ENCODE measurements at places on chromosomes 1 and 21.

DNA sequence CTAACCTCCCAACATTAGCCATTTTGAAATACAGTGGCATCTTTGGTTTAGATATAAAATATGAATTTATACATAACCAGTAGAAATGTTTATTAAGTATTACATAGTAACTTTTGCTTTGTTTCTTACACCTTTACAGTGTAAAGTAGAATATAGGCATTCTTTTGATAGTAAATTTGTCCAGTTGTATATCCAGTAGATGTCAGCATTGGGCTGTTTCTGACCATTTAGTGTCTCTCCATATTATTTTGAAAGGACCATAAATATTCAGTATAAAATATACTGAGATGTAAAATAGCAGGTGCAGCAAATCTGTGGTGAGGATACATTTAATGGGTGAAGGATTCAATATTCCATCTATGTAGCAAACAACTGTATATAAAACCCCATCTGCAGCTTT is 115.8 kb upstream of the ZRANB2 start:
- peak; percentile 55 for DNase-seq

DNA sequence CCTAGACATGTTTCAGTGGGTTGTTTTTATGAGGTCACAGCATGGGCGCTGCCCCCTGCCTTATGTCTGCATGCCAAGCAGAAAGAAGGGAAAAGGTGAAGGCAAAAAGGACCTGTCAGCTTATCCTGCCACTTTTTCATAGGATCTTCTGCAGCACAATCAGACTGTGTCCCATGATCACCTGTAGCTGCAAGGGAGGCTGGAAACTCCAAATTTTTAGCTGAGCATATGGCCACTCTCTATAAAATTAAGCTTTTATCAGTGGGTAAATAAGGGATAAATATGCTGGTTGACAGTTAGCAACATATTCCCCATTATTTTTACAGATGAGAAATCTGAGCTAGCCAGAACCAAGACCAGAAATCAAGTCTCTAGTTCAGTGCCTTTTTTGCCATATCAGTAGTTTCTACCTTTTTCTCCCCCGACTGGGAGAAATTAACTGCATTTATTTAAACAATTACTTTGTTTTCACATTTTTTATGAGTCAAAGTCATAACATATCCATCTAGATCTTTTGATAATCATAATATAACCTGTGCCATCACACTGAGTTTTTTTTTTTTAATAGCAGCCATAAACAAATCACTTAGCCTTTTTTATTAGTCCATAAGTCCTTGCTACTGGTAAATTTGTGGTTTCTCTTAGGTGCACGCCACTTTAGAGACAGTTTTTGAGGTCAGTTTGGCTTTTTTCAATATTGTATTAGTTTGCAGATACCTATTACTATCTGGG is 307.0 kb downstream of the NFIA start:
- no peak for DNase-seq

DNA sequence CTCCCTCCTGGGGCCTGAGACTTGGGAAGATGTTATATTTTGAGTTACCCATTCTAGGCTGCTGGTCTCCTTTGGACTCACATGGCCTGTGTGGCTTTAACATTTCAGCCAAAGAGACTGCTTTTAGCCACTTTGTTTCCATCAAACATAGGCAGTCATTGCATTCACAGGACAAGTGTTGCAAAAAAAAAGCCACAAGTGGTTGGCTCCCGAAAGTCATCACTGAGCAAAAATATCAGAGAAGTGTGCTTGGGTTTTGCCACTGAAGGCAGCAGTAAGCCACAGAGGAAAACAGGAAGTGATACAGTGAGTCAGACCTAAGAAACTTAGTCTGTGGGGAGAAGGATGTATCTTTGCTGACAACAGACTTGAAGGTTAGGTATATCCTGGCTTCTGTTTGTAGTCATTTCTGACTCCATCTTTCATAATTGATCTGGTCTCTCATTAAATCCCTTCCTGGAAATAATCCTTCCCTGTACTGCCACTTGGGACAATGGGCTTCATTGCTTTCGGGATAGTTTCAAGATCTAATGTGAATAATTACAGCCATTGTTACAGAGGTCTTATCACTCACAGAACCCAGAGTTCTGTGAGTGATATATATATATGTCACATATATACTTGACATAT is 80.9 kb downstream of the COLGALT2 start:
- peak; percentile 94 for DNase-seq

DNA sequence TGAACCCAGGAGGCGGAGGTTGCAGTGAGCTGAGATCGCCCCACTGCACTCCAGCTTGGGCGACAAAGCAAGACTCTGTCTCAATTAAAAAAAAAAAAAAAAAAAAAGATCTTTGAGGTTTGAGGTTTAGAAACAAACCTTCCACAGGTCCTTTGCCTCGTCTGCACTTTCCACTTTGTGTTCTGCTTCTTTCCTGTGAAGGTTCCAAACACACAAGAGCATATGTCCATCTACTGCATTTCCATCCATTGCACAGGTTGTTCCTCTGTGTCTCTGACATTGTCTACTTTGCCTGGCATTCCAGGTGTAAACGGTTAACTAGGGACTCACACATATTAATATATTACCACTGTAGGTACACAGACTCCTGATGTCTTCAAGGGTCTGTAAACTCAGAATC is 40.1 kb downstream of the DSTYK start:
- DNase-seq, result peak; percentile 54

DNA sequence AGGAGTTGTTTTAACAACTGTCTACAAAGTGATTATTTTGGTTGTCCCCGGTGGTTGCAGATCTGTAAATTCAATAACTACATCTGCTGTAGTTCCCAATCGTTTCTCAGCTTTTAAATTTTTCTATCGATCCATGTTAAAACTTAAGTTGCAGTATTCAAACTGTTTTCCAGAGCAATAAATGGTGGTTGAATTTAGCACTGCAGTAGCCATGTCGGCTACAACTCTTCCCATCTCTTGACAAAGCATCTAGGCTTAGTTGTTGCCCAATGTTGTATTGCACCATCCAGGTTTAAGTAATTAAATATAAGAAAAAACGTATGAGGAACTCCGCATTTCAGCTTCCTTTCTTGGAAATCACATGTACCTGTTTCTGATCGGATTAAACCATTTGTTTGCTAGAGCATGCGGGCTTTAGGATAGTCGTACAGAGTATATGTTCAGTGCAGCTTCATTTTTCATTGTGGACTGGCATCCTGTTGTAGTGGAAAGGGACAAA is 996 bp downstream of the CNIH4 start:
- DNase-seq, result peak; percentile 80

DNA sequence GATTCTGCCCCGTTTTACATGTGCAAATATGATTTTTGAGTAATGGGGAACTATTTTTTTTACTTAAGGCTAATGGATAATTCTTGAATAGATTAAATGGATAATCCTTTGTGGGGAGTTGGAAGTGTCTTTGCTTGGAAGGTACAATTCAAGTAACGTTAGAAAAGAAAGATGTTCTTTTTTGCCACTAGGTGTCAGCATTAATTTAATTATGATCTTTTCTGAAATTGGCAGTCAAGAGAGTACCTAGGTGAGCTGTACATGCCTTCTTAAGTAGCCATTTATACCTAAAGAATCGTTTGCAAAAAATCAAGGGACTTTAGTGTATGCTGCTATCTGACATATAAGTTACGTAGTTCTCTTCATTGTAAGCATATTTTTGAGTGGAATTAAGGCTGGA is 2.2 kb downstream of the FBXO28 start:
- DNase-seq, result peak; percentile 86

DNA sequence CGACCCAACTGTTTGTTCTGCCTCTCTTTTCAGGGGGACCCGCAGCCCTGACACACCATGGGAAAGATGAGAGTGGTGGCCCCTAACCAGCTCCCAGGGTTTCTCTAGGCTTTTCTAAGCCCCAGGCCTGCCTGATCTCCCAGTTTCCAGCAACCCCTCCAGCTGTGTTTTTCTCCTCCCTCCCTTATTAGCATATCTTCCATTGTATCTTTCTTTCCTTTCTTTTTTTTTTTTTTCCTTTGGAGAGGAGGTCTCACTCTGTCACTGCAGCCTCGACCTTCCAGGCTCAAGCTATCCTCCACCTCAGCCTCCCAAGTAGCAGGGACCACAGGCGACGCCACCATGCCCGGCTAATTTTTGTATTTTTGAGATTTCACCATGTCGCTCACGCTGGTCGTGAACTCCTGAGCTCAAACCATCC is 1.8 kb upstream of the CERS2 start:
- DNase-seq, result peak; percentile 82

GRCh38 chr1:246827396-246827795 is 103.2 kb downstream of the SCCPDH start:
- no peak for DNase-seq

DNA sequence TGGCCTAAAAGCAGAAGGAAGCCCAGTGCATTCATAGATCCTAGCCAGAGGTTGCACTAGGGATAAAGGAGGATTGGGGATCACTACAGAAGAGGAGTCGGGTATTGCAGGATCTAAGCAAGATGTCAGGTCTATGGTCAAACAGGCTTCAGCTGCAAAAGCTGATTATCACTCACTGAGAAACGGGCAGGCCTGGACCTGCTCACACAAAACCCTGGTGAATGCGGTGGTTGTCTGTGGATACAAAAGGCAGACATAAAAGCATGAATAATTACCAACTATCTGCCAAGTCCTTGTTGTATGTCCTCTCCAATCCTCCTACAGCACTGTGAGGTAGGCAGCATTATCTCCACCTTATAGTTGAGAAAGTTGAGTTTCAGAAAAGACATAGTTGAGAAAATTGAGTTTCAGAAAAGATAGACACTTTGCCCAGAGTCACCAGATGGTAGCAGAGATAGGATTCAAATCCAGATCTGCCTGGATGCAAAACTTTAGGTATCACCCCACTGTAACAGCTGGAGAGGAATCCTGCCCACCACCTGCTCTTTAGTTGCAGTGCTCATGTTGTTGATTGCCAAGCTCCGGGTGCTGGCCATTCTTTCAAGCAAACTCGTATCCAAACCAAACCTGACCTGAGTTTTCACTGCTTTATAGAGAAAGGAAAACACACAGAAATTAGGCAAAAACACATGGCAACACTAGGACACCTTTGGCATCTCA is 49.6 kb upstream of the HOOK1 start:
- no peak for DNase-seq

DNA sequence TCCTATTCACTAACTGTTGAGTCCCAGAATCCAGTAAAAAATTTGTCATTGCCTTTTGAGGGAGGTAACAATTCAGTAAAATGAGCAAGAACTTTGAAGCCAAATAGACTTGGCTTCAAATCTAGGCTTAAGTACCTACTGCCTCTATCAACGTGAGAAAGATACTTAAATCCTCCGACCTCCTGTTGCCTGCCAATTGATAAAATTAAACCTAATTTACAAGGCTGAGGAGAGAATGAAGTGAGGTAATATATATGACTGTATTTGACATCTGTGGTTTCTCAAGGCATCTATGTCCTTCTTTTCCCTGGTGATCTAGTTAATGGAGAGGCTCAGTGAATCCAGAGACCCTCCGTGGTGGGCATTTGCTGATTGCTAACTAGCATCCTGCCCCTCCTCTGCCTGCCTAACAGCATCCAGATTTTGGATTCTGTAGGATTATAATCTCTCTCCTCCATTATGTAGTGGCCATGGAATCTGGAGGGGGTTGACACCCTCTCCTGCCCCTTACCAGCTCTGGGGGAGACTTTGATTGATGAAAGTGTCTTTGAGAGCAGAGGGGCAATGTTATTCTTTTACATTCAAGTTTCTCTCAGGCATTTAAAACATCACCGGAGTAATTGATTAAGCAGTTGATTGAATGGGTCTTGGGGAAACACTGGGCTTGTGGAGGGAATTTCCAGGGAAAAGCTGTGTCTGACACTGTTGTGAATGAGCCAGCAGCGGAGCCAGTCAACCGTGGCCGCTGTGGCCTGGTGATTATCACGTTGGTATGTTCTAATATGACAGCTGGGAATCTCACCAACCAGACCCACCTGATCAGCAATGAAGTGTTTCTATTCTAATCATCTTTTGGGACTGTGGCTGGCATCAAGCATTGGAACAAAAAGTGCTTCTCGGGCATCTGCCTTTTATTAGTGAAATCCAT is 140.7 kb upstream of the FAM78B start:
- no peak for DNase-seq

- DNase-seq, result no peak
Observed at GRCh38 chr1:88768816-88769215, 84.7 kb downstream of the PKN2 start.

DNA sequence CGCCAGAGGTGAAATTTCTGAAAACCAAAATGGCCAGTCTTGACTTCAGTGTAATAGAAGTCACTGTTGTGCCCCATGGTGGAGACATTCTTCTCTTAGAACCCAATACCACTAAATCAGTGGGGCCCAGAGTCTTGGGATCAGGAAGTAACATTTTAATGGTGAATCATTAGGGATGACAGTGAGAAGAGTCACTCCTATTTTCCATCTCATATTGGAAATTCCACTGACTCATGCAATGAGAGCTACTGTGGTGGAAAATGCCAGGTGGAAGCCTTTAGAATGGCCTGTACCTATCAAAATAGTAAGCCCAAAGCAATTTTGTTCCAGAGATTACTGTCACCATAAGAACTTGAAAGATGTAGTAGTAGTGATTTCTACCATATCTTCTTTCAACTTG is 20.6 kb upstream of the PPM1J start:
- no peak for DNase-seq

- DNase-seq, result peak; percentile 31
Observed at GRCh38 chr1:25126562-25126961, 105.7 kb downstream of the SYF2 start.

DNA sequence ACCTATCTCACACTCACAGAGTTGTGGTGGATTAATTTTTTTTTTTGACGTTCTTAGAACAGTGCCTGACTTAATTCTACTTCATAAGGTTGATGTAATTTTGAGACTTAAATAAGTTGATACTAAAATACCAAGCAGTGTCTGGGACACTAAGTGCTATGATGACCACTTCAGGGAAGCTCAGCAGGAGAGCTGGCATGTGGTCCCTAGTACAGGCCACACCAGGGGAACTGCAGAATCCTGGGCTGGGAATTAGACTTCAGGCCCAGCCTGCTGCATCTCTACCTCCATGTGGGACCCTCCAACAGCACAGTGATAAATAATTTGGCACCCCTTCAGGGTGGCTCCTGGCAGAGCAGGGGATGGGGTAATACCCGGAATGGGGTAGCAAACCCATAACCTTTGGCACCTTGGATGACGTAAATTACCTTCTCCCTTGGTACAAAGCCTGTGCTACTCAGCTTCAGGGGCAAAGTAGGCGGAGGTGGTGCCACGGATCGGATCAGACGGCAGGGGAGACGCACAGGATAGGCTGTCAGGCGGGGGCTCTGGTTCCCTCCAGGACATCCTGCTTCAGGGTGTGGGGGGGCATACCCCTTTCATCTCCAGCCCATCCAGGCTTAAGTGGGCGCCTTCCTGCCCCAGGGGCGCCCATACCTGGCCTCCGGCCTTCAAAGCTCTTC is 4.8 kb downstream of the MFSD2A start:
- DNase-seq, result no peak
